Daoy (cell line): ENCODE measurements at places on chromosomes 2 and 18. TPM values are rescaled to one million over a fixed set of nuclear protein-coding genes. Genes with fewer than 3 reads are reported as not detected.

DARS1 gene
- total RNA-seq = 88.3 and 95.9 TPM in 2 replicates

- no peak for DNase-seq
These were observed 206.0 kb downstream of the ZNF521 start for GRCh38 chr18:25145731-25146511.

GRCh38 chr18:25662272-25662671 is 310.3 kb upstream of the ZNF521 start:
- no peak for DNase-seq

DNA sequence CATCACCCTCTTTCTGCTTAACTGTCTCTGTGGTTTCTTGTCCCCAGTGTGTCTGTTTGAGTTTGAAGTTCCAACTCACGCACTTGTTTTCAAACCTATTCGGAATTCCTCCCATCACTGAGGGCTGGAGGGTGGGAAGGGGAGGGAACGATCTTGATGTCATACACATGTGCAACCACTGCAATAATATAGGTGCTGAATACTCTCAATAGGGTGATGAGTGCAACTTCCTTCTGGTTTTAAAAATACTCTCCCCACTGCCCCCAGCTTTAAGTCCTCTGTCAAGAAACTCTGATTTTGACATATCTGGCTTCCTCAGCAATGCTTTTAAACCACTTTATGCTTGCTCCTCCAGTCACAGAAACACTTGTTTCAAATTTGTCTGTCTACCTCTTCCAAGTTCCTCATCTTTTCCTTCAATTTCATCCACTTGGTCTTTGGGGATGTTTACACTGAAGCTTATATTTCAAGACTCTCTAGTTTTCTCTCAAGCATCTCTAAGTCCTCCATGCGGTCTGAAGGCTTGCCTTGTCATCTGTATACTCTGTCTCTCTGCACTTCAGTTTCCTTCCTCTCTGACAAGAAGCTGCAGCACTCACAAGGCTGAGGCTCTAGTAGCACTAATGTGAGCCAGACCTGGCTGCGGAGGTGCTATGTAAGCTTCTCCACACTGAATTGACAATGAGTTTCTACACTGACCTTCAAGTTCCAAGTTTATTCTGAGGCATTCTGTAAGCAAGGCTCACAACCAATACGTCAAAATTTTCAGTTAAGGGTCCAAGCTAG is 422.3 kb downstream of the ZEB2 start:
- no peak for DNase-seq

- DNase-seq = no peak
These were observed 489.6 kb downstream of the SLC4A3 start for GRCh38 chr2:220117025-220117424.

DNA sequence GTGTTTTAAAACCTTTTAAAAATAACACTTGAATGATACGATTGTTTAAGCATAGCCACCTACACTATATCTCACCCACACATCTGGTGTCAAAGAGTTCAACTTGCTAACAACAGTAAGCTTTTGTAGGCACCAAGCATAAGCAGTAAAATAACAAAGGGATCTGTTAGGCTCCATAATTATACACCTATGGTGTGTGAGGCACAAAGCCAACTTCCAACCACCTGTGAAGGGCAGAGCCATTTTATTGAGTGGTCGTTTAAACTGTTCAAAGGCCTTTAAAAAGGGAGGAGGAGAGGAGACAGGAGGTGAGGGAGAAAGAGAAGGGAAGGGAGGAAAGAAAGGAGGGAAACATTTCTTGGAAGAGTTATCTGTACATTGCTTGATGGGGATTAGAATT is 27.9 kb downstream of the NEMP2 start:
- DNase-seq = no peak

DTNA gene
- 12.1 and 14.3 TPM in 2 replicates for total RNA-seq

DNA sequence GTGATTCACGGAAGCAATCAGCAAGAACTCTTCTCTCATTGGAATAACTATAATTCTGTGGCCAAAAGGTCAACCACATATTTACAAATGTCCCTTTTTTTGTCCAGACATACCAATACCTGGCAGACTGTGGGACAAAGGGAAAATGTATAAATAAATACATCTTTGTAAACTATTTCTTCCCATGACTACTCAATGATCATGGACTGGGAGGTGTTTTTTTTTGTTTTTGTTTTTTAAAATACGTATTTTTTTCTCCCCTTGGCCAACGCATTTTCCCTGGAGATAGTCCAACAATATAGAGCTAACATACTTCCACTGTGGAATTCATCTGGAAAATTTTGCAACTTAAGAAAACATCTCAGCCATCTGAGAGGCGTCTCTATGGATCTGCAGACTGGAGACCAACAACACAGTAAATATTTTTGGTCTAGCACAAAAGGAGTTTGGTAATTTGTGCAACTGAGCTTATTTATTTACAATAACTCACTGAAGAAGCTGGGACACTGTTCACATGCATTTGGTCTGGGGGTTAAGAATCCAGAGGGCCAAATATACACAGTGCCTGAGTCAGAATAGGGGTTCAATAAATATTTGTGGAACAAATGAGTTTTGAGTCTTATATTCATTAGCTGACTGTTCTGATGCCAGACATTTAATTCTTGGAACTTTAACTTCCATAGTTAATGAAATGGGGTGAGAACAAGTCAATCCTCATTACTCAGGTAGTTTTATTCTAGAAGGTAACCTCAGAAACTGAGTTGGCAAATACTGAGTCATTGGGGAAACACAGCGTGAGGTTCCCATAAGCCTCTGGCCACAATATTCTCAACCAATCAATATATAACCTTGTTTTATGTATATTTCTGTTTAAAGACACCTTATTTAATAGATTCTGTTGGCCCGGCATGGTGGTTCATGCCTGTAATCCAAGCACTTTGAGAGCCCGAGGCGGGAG is 36.2 kb downstream of the CCBE1 start:
- peak; percentile 29 for DNase-seq

VSNL1 gene
- 0.09 and 2.1 TPM in 2 replicates for total RNA-seq

- peak; percentile 86 for DNase-seq
These were observed 29.4 kb downstream of the AOX1 start for GRCh38 chr2:200615247-200615646.

DNA sequence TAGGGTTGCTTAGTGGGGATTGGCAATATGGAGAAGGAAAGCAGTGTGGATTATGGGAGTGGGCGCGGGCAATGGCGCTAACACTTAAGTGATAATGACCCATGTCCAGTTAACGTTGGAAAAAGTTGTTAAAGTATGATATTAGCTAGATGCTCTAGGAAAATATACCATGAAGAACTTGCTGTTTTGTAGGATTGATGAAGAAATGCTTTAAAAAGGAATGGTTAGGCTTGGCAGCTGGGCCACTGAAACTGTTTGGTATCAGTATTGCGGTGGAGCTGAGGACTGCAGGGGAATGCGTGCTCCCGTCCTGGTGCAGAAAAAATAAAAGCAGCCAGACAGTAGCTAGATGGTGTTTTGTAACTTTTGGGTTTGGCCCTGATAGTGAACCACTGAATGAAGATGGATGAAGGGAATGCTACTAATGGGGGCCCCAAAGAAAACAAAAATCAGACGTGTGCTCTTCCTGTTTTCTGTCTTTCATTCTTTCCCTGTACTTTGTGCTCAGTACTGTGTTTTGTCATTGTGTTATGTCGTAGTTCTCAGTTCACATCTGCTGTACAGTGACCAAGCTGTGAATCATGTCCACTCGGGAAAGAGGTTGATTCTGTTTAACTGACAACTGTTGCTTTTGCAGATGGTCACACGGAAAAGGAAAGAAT is 999 bp downstream of the INSIG2 start:
- DNase-seq = peak; percentile 41

GRCh38 chr2:190819840-190820301 is 60.8 kb upstream of the GLS start:
- no peak for DNase-seq

GRCh38 chr2:106189764-106190468 is 4.2 kb downstream of the UXS1 start:
- DNase-seq = no peak

DNA sequence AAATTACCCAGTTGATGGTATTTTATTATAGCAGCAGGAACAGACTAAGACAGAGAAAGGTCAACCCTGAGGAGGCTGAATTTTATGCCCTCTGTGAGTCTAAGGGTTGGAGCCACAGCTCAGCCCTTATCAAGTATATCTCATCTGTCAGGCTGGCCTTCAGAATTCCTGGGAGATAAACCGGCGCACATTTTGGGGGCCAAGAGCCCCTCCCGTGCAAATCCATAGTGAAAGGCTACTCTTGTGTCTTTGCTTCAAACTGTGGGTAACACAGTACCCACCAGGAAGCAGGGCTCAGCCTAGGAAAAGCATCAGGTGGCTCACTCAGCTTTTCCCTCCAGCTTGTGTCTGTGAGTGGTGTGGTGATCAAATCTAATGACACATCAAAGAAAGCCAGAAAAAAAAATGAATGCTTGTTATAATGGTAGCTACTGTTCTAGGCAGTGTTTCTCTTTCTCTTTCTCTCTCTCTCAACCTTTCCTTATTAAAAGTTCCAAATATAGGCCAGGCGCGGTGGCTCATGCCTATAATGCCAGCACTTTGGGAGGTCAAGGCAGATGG is 25.0 kb upstream of the ASXL2 start:
- DNase-seq = peak; percentile 17

NT5C1B gene
- total RNA-seq = 0.21 TPM in 1 of 2 replicates, not detected in the other

DNA sequence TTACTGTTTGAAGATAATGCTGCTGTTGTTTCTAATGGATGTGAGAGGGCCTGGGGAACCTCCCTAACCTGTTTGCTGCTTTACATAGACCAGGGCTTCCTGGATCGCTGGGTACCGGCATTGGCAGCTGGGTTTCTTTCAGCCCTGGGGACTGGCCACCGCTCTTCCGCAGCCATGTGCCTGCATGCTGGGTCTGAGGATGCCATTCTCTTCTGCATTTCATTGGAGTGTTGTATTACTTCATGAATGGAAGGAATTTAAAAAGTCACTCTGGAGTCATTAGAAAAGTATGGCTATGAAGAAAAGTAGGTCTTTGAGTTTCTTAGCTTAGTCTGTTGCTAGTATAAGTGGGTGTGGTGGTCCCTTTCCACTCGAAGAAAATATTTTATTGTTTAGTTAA is 107.3 kb upstream of the MGAT5 start:
- no peak for DNase-seq

- no peak for DNase-seq
These were observed 674 bp downstream of the PTPN4 start for GRCh38 chr2:119760237-119760955.

GALM gene
- 3.3 and 3.6 TPM in 2 replicates for total RNA-seq

GRCh38 chr2:36727550-36727949 is 31.0 kb downstream of the VIT start:
- DNase-seq = no peak

OSBPL1A gene
- 13.5 and 23.5 TPM in 2 replicates for total RNA-seq

GRCh38 chr2:101356521-101356920 is 30.8 kb downstream of the CREG2 start:
- DNase-seq = peak; percentile 22

ZNF804A gene
- 0.27 and 1.5 TPM in 2 replicates for total RNA-seq

DNA sequence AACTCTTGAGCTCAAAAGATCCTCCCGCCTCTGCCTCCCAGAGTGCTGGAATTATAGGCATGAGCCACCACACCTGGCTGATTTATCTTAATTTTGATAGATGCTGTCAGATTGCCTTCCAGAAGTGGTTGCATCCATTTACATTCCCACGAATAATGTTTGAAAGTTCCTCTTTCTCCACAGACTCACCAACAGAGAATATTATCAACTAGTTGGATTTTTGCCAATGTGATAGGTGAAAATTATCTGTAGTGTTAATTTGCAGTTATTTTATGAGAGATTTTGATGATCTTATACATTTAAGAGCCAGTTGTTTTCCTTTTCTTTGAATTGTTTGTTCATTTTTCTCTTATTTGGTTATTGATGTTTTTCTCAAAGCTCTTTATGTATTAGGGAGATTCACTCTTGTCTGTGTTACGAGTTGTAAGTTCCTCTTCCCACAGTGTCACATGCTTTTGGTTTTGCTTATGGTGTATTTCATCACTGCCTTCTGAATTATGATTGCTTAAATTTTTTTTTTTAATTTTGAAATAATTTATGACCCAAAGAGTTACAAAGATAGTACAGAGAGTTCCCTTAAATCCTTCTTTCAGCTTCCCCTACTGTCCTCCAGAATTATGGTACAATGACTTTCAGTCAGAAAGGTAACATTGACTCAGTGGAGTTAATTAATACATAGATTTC is 20.7 kb upstream of the NT5DC4 start:
- DNase-seq = no peak

GRCh38 chr2:37414470-37414949 is 70.1 kb downstream of the QPCT start:
- peak; percentile 51 for DNase-seq

DNA sequence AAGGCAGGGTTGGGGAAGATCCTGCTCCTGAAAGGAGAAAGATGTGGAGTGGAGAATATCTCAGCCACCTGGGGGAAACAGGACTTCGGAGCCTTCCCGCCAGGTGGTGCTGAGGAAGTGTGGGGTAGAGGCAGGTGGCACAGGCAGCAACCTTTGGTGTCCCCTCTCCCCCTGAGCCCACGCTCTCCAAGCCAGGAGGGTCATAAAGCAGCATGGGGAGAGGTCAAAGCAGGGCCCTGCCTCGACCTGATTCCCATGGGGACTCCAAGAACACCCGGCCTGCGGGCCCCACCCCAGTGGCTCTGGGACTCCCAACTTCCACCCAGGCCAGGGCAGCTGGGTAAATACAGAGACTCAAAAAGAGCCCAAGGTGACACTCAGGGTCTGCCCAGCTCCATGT is 54.3 kb upstream of the SLC66A3 start:
- DNase-seq = no peak

SPATA3 gene
- total RNA-seq = not detected in 2 replicates

DNA sequence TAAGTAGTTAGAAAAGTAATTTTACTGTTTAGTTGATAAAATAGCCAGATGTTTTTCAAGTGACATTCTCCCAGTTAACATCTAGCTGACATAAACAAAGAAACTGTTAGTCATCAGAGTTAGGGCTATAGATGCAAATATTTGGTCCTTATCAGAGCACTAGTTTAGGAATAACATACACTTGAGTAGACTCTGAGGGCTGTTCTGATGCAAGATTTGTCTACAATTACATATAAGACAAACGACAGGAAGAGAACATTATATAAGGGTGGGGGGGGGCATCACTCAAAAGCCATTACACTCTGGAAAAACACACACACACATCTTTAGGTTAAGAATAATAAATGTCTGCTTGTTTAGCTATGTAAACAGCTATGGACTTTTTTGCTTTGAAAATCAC is 554.4 kb upstream of the LRRTM1 start:
- DNase-seq = no peak

DNA sequence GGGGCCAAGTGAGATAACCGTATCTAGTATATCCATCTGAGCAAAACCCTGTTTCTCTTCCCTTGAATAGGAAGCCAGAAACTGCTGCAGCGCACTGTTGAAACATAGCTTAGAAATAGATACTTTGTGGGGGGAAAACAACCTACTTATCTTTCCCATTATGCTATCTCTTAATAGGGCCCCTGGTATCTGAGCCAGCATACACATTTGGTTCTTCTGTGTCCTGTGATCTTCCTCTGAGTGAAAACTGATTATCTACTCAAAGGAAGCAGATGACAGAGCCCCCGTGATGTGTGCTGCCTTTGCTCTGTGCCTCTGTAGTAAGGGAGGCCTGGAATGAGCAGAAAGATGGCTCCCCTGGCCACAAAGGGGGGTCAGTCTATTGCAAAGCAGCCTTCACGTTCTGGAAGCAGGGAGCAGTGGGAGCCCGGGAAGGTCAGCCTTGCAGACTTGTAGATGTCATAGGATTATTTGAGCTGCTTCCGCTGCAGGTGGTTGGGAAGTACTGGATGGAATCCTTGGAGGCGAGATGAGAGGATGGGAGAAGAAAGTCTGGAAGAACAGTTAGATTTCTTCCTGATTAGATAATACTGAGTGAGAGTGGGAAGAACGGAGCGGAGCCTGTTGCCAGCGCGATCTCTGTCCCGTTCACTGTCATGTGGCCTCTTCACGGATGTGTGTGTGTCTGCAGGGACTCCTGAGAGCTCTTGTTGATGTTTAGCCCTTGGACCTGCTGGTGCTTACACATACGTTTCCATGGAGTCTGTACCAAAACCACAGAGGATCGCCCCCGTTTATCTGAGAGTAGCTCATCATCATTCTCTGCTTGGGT is 150.1 kb downstream of the AGAP1 start:
- no peak for DNase-seq
